DMS53 (cell line): ENCODE measurements at places on chromosomes 1 and 21.
A peak's percentile ranks its signal among the peaks of the same experiment; 100 is the strongest.

DNA sequence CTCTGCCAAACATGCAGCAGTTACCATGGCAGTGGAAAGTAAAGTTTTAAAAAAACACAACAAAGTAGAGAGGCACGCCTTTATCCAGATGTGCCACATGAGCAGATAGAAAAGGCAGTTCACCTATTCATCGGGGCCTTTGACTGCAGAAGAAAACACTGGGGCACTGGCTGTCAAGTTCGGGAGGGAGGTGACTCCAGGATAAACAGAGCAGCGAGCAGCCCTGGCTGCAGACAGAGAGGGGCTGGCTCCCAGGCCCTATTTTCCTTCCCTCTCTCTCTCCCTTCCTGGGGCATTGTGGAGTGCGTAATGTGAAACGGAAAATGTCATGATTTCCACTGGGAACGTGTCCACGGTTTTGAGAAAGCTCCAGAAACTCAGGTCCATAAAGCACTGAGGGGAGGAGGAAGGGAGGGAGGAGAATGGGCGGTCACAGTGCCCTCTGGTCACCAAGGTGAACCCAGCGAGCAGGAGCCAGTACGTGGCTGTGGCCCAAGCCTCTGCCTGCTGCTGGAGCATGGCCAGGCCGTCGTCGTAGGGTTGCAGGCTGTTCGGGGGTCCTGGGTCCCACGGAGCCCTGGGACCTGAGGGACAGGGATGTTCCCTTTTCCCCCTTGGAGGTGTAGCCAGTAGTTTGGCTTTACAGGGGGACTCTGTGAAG lies 114.7 kb upstream of the IRF2BP2 start:
- DNase-seq = peak; percentile 93

DNA sequence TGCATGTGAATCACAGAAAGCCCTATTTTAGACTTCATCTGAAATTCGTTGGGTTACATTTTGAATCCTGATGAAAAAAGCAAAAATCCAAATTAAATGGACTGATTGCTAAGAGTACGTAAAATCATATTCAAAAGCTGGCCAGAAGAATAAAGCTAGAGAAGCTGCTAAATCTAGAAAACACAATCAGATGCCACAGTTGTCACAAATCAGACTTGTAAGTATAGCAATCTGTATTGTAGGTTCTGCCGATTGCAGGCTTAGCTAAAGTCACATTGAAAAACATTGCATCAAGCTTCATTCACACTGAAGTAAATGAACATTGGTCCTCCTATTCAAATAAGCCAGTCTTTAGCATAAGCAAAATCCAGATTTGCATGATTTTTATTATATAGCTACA lies 235.1 kb upstream of the ST6GALNAC5 start:
- DNase-seq = no peak

DNA sequence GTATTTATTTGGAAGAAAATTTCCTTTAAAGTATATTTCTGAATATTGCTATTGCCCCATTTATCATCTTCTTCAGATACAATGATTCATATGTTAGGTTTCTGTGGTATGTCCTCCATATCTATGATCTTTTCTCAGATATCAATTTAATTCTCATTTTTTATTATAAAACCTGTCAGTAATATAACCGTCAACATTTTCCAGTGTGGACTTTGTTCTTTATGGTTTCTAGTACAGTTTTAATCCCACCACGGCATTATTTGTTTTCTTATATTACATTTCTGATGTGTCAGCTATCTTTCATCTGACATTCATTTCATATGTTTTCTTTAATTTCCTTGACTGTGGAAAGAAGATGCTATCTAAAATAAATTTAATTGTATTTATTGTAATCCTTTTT lies 97.9 kb downstream of the PLPPR5 start:
- DNase-seq = no peak

GRCh38 chr1:53137729-53138128 lies 4.7 kb downstream of the SLC1A7 start:
- peak; percentile 80 for DNase-seq

DNA sequence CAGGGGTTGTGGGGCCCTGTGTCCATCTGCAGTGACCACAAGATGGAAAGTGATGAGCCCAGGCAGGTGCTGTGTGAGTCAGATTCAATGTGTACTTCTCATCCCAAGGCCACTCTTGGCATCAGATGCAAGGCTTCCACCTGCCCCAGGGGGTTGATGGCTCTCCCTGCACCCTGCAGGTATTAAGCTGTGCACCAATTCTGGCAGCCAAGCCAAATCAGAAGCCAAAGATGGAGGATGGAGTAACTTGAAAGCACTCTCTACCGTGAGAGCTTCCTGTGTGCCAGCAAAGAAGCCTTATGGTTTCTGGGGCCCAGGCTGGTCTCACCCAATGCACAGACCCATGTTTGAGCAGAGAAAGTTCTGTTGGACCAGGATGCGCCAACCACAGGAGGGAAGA lies 44.3 kb upstream of the TENT5C start:
- DNase-seq = peak; percentile 12

- DNase-seq = no peak
Observed at GRCh38 chr1:160309571-160309970, 24.6 kb upstream of the PEX19 start.

- no peak for DNase-seq
Observed at GRCh38 chr1:158011714-158012113, 18.3 kb downstream of the KIRREL1 start.

GRCh38 chr1:155706139-155706538 lies 17.2 kb downstream of the DAP3 start:
- no peak for DNase-seq

GRCh38 chr1:66383611-66384010 lies 150.3 kb upstream of the SGIP1 start:
- DNase-seq = no peak

GRCh38 chr1:13783551-13783950 lies 83.6 kb downstream of the PRDM2 start:
- DNase-seq = no peak

DNA sequence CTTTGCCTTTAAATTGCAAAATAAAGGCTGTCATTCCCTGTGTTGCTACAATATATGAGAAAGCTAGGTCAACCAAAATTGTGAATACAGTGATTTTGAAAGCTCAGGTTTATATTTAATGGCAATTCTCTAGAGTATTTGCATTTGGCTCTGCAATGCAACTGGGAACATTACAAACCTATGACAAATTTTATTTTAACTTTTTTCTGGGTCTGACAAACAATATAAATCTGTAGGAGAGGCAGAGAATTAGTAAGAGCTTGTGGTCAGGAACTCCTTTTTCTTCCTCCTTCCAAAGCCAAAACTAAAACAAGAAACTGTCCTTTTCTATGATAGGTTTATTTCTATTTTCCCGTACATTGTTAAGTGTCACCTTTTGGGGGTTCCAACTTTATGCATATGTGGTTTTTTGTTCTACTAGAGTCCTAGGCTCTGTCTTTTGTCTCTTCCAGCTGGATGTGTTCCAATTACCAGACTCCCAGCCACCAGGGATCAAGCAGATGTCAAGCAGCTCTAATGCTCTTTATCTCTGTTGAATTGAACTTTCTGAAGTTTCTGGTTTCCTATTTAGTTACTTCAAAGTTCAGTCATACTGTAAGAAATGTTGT lies 106.9 kb downstream of the ASH1L start:
- DNase-seq = no peak

DNA sequence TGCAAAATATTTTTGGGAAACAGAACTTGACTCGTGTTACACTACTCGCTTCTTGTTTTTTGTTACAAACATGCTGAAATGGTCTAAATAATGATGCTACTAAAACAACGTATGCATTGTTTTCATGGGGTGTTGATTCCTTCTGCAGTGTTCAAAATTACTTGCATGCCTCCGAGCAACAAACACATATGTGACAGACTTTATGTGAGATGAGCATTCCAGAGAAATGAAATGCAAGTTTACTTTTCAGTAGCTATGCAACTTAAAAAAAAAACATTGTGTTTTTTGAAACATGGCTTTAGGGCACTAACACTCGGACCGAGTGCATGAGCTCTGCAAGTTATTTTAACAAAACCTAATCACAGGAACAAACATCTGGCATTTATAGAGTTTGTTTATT lies 84.8 kb downstream of the CAMTA1 start:
- no peak for DNase-seq

- peak; percentile 82 for DNase-seq
Observed at GRCh38 chr1:56424744-56425493, 154.4 kb downstream of the PLPP3 start.

DNA sequence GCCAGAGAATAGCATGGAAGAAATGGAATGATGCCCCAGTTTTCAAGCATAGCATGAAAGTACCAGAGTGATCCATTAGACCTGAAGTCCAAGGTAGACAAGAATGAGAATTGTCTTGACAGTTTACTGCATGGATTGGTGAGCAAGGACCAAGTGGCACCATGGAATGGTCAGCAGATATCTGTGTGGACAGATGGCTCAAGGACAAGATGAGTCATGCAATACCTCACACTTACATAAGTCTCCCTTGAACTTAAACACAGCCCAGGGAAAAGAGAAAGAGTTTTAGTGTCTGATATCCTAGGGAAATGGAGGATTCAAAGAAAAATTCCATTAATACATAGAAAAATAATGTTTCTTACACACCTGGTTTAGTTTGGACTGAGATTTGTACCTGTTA lies 195.2 kb downstream of the MRPL39 start:
- peak; percentile 45 for DNase-seq

DNA sequence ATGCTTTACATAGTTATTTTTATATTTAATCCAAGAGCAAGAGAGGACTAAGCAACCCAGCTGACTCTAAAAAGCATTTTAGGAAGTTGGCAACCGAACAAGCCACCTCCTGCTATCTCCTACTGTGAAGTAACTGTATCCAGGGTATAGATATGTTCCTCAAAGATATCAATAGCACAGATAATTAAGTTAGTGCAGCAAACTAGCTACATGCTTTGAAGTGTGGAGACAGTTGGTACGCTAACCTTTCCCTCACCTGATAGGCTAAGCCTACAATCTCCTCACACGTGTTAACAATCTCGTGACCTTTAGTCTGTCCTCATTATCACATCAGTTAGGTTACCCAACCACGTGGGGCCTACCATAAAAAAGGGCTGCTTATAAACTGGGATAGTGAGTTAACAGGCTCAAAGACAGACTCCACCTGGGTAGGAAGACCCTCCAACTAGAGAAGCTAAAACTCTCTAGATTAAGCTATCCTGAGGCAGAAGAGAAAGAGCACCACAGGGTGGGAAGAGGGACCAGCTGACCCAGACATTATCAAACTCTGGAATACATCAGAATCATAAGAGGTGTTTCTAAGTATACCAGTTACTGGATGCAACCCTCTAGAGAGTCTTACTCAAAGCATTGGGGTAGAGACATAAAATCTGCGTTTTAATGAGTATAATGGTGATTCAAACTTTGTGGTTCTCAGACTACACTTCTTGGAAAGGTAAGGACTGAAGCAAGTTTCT lies 340.1 kb upstream of the ESRRG start:
- no peak for DNase-seq

GRCh38 chr1:113835686-113836290 lies 23.5 kb upstream of the RSBN1 start:
- DNase-seq = peak; percentile 73

- DNase-seq = peak; percentile 72
Observed at GRCh38 chr1:11862890-11863289, 4.1 kb upstream of the NPPB start.

DNA sequence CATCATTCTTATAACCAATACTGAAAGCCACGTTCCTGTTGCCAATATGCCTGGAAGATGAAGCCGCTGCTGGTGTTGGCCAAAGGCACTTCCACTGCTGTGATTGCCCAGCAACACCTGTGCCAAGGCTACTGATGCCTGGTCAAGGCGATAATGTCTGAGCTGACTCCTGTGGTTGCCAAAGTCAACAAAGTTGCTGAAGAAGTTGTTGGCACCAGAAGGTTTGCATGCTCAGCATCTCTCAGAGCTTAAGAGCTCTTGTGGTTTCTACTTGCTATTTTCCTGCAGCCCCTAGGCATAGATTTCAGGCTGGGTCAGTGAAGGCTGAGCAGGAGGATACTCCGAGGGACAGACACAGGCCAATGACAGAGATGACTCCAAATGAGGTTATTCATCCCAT lies 63.4 kb upstream of the RAB3GAP2 start:
- peak; percentile 45 for DNase-seq
